ENCODE measurements at places on chromosomes 2 and 18.

GRCh38 chr2:96120091-96120720 is 3.8 kb upstream of the ADRA2B start:
- DNase-seq = no peak

GRCh38 chr2:10820978-10821695 is 8.6 kb upstream of the PDIA6 start:
- no peak for DNase-seq

DNA sequence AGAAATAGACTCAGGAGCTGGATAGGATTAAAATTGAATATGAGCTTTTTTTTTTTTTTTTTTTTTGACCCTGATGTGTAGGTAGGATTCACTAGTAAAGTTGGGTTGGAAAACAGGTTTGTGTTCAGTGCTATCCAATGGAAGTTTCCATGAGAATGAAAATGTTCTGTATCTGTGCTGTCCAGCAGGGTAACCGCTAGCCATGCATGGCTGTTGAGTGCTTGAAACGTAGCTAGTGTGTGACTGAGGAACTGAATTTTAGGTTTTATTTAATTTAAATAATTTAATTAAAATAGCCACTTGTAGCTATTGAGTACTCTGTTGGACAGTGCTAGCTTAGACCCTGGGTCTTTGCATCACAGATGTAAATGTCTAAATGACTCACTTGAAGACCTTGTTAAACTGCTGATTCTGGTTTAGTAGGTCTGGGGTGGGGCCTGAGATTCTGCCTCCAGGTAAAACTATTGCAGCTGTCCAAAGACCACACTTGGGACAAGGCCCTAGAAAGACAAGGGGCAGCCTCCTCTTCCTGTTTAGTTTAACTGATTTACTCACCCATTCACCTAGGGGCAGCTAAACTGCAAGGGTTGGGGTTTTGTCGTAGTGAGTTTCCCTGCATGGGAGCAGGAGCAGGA is 84.7 kb upstream of the STON1 start:
- DNase-seq = no peak

DNA sequence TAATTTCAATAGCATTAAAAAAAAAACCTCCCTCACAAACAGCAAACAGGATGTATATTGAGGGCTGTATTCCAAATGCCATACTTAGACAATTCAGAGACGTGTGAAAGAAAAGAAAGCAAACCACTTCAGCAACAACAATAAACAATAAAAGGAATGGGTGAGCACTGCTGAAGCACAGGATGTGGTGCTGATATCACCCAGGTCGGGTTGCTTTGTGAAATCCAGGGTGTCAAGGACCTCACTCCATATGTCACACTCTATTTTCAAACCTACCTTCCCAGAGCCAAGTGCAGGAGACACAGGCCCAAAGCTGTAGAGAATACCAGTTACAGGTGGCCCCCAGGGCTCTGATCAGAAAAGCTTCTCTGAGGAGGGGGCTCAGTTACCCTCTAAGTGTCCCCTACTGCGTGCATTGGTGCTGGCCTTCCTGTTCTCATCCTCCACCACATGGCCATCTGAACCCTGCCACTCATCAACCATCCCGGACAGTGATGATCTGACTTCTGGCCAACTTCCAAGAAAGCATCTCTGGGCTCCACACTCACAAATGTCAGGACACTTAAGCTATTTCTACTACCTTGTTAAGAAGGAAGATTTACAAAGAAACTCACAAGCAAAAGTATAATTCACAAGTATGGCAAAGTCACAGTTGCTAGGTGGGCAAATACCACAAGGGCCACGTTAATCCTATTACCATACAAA is 363.0 kb downstream of the SS18 start:
- no peak for DNase-seq

- DNase-seq = no peak
Observed at GRCh38 chr18:77520767-77521166, 271.1 kb downstream of the GALR1 start.

- DNase-seq = no peak
Observed at GRCh38 chr2:173347305-173348168, 7.1 kb upstream of the CDCA7 start.

- DNase-seq = no peak
Observed at GRCh38 chr2:236176417-236176816, 8.2 kb upstream of the GBX2 start.

DNA sequence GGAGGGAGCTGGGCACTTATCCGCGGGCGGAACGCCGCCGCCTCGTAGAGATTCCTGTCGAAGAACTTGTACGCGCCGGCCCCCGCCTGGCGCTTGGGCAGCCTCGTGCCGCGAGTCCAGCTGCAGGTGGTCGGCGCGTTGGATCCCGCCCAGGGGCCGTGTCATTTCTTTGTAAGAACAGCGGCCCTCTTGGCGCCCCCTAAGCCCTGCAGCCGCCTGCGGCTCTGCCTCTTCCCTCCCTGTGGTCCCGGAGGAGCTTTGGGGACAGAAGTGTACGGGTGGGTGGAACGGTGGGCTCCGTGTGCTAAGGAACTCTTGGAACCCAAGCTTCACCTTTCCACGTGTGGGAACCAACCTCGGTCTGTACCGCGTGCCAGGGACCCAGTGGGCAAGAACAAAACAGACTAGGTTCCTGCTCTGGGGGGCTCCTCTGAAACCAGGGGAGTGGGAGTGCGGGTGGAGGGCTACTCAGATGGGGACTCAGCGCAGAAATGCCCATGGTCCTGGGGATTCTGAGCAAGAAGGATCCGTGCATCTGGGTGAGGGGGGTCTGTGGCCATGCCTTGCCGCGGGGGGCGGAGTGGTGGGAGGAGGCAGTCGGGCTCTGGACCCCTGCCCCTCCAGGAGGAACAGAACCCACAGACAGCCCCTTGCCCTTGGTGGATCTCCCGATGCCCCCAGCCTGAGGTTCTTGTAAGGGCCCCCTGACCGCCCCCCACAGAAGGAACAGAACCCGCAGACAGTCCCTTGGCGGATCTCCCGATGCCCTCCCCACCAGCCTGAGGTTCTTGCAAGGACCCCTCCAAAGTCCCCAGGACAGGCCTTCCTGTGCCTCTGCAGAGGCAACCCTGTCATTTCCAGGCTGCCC is 1.5 kb downstream of the GPC1 start:
- no peak for DNase-seq

- no peak for DNase-seq
Observed at GRCh38 chr2:217836901-217837491, 165.8 kb downstream of the TNS1 start.

DNA sequence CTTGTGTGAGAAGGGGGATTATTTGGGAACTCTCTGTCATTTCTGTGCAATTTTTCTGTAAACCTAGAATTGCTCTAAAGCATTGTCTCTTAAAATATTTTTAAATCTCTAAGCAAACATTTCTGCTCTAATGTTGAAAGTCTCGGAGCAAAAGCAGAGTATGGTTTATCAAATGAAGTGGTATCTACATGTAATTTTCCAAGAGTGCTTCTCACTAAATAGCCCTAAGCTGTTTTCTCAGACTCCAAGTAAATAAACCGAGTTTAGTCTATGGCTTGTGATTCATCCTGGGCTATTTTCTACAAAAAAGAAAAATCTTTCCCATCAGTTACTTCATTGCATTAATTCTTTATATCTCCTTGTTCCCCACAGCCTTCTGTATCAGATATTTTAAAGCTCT is 90.8 kb downstream of the METTL4 start:
- DNase-seq = no peak

GRCh38 chr2:49068613-49069012 is 85.7 kb downstream of the FSHR start:
- DNase-seq = no peak

DNA sequence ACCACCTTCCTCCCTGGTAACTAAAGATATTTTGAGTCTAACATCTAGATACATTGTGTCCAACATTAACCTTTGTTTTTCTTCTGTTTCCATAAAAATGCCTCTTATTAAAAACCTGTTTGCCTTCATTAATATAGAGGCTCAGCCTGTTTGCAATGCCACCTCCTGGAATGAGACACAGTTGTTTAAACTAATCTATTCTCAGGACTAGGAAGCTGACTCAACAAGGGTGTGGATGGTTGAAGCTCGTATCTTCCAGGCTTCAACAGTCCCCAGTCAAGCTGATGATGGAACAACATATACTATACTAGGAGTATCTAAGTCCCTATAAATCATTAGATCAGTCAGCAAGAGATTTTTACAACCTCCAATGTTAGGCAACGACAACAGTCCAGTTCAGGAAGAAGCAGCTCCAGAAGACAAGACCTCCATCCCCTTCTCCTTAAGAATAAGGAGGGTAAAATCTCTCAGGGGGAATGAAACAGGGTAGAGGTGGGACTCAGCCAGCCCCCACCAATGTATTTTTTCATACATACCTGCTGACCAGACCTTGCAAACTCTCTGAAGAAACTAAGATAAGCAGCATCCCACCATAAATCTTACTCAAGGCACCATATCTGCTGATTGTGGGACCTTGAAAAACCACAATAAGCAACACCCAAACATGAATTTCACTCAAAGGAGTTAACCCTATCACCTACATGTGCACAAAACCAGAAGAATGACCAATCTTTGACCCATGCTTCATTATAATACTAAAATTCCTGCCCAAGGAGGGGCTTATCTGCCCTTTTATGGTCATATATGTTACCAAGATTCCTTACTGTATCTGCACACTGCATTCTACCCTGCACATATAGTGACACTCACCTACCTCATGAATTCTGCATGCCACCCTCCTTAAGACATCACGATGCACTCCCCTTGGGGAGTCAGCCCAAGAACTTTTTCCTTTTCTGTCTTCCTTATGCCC is 21.4 kb downstream of the ZNF24 start:
- no peak for DNase-seq

Data from amygdala (tissue), 56 donors.